ENCODE measurements at places on chromosomes 1 and 21.

- DNase-seq = no peak
Measured at GRCh38 chr1:77768006-77768405, 8.4 kb upstream of the USP33 start.

DNA sequence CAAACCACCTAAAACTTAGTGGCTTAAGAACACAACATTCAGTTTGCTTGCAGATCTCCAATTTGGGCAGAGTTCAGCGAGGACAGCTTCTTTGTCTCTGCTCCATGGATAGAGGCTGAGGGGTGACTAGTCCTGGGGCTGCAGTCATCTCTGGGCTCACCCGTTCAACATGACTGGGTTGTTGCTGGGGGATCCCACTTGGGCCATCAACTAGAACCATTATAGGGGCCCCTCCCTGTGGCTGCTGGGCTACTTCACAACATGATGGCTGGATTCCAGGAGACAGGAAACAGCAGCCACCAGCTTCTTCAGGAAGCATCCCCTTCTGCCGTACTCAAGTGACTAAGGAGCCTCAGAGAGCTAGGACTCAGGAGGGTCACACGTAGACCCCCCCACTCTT is 140.9 kb downstream of the RHOU start:
- no peak for DNase-seq

DNA sequence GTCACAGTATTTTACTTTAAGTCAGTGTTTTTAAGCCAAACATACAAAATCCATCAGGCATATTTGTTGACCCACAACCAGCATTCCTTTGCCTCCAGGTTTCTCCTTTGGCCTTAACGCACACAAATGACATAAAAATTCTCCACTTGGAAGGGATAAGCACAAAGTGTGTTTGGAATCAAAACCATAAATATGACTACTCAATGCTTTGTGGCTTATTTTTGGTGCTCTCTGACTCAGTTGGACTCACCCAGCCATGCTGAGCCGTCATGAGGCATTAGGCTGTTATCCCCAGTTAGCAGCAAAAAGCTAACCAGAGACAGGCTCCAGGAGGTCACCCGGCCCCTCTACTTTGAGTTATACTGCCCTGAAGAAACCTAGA is 948 bp downstream of the PRUNE1 start:
- DNase-seq = no peak

DNA sequence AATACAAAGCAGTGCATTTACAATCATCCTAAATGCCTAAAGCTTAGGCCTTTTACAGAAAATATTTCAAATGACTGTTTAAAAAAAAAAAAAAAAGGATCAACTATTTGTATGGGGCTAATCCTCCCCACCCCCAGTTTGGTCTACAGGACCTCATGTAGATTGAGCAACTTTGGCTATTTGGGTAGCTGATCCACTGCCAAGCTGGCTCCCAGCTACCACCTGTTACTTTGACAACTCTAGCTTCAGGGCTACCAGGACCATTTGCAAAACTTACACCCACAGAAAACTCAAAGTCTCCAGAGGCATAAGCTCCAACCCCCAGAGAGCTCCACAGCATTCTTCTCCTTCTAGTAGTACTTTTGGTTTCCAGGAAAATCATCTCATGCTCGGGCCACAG is 29.4 kb downstream of the JAK1 start:
- DNase-seq = no peak

- no peak for DNase-seq
Measured at GRCh38 chr1:226870401-226871279, at the start of gene PSEN2. PSEN2 (plus strand) TSS chr1:226870616; CDS start chr1:226881908, 11,292 bp downstream.

All from thymus (tissue), 14 donors.